A549 treated with CpdA at 1 μM for 4 hours (cell line): ENCODE measurements at places on chromosomes 13 and 19. TPM values are rescaled to one million over a fixed set of nuclear protein-coding genes. Genes with fewer than 3 reads are reported as not detected.

CPB2 gene
- not detected in 5 replicates for total RNA-seq

FAM216B gene
- total RNA-seq = not detected in 5 replicates

ATP4B gene
- not detected in 5 replicates for total RNA-seq

IGFL1 gene
- total RNA-seq = 1.3 to 3.6 TPM (median 2.7 TPM) in 5 replicates

CNMD gene
- not detected in 5 replicates for total RNA-seq

COL5A3 gene
- 3.8 to 5.2 TPM (median 4.0 TPM) in 5 replicates for total RNA-seq

ZNF835 gene
- not detected in 5 replicates for total RNA-seq

SIGLEC10 gene
- total RNA-seq = not detected in 5 replicates
